Fibroblast of skin of left quadriceps (primary cell): ENCODE measurements at places on chromosomes 13 and 19.

DNA sequence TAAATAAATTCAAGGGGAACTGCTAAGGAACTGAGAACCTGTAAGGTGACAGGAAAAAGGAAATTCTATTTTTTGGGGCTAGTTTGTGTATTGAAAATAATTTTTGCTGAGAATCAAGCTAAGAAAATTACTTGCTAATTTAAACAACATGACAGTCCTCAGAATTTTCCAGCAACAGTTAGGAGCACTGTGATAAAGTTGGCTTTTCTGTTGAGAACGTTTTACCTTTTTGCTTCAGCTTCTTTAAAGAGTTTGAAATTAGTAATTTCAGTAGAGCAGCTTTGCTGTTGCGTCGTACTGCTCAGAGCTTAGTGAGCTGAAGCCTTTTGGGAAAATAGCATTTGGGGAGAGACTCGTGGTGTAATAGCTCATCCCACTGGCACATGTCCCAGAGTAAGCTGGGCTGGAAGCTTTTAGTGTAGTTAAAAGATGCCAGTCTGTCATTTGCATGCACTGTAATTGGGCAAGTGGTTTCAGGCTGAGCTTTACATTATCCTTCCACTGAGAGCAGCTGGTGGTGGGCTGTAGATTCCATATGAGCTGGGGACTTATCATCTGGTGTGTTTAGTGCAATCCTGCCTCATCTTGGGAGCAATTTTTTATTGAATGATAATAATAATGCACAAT, 69.8 kb downstream of the LRCH1 start:
- peak; percentile 68 for DNase-seq

GRCh38 chr19:30001301-30001700, 59.3 kb downstream of the URI1 start:
- no peak for DNase-seq

DNA sequence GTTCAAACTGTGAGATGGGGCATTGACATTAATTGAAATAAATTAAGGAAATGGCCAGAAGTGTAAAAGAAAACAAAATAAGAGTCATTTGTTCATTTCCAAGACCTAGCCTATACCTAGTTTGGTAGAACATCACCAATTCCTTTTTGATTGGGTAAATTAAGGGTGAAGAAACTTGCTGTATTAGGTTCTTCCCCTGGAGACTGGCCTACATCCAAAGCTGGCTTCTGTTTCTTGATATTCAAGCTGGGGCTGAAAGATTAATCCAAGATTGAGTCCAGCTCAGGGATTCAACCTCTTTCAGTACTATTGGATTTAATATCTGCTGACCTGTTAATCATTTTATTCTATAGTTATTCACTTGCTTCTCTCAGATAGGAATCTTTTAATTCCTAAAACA, 183.2 kb downstream of the GPC6 start:
- DNase-seq, result no peak

DNA sequence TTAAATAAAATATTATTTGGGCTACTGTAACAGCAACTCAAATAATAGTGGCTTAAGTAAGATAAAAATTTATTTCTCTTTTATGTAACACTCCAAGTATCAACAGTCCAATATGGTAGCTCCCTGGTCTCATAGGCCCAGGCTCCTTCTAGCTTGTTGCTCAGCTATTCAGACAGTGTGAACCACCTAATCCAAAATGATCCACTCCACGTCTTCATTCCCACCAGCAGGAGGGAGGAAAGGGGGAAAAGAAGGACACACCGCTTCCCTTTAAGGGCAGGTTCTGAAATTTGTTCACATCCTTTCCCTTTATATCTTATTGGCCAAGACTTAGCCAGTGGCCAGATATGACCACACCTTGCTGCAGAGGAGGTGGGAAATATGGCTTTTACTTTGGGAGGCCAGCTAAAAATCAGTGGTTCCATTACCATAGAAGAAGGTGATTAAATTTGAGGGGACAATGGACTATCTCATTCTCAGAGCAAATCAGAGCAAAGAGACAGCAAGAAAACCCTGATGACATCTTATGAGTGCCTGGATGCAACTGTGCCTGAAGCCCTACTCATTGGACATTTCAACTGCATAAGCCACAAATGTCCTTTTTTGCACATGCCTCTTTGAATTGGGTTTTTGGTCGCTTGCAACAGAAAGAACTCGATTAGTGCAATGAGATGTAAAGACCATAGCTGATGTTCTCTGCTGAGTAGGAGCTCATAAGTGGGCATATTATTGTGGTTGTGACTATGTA, 7.0 kb upstream of the EPOR start:
- no peak for DNase-seq

GRCh38 chr13:48873587-48873986, 102.1 kb upstream of the FNDC3A start:
- no peak for DNase-seq

DNA sequence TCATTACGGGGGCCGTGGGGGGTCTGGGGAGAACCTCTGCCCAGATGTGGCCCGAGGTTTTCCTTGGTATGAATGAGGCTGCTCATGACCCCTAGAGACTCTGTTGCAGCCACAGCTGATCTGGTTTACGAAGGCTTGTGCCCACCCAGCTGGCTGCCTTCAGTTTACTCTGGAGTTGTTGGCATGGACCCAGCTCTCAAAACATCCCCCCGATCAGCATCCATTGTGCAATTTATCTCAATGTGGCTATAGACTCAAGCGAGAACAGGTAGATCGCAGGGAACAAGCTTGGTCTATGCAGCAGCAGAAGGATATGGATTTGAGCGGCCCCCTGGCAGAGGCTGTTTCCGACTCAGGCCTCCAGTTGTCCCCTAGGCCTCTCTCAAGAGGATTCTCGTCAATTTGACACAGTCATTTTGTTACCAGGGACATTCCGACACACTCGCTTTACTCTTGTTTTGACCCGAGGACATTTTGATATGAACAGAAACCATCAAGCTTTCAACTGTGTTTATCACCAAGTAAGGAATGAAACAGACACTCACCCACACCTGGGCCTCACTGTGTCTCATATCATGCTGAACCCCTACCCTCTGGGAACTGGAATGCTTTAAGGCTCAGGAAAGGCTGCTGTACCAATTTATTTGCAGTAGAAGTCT, 161.5 kb downstream of the KATNAL1 start:
- no peak for DNase-seq

- DNase-seq, result no peak
Measured at GRCh38 chr13:30963791-30964190, 31.3 kb downstream of the TEX26 start.

GRCh38 chr19:19475015-19475765, 40.2 kb downstream of the TSSK6 start:
- no peak for DNase-seq

- DNase-seq, result no peak
Measured at GRCh38 chr13:29878101-29878500, 27.7 kb upstream of the UBL3 start.

DNA sequence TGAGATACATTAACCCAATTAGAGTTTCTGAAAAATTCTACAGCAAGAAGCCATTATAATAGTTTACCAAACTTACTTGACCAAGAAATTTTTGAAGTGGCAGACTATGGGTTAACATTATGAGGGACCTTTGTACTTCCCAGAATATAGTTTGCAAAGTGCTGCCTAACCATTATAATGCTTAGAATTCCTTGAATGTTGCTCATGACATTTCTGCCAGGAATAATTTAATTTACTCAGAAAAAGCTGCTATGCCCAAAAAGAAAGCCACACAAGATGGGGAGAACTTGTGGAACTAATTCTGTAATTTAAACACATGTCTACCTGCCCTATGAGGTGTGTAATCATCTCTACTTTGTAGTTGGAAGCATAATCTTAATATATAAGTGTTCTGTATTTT, 58.1 kb upstream of the MYCBP2 start:
- no peak for DNase-seq

DNA sequence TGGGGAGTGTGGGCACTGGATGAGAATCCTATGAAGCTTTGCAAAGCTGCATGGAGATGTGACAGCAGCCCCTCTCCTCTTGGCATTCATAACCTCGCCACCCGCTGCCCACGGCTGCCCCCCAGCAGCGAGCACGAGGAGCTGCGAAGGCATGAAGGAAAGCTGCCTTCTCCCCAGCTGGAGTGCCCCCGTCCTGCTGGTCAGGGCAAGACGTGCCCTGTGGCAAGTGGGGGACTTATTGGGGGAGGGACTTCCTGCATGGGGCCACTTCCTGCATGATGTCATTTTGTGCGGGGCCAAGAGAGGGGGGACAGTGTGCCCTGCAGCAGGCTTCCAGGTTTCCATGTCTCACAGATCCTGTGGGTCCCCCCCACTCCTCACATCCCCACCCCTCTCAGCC, 85.9 kb downstream of the TSHZ3 start:
- DNase-seq, result no peak

DNA sequence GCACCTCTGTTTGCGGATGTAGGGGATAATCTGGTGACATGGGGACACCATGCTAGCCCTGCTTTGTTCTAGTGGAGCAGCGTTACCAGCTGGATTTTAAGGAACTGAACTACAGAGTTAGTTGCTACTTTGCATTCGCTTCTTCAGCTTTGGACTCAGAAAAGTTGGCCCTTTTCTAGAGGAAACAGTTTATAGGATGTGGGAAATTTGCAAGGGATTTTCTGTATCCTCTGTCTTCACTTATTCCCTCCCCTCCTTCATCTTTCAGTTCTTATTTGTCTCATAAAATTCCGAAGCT, 2.1 kb downstream of the GATAD2A start:
- DNase-seq, result no peak

DNA sequence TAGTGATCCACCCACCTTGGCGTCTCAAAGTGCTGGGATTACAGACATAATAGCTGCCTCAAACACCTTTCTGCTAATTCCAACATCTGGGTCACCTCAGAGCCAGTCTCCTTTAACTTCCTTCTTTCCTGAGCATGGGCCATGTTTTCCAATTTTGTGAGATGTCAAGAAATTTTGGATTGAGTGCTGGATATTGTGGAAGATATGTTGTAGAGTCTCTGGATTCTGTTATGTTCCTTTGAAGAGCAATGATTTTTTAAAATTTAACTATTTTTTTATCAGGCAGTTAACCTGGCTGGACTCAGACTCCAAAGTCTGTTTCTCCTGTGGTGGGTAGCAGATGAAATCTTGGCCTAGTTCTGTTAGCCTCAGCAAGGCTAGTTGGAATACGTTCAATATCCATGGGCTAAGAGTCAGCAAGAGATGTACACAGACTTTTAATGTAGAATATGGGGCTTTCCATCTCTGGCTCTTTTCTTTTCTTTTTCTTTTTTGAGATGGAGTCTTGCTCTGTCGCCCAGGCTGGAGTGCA, 22.0 kb downstream of the CERS4 start:
- DNase-seq, result no peak

- DNase-seq, result no peak
Measured at GRCh38 chr13:25541434-25542123, 169.8 kb downstream of the ATP8A2 start.

GRCh38 chr19:38877781-38878574, at the start of gene RINL:
TSS of gene RINL (minus strand) at chr19:38878275. CDS start at chr19:38876742, 1,533 bp downstream.
- no peak for DNase-seq

DNA sequence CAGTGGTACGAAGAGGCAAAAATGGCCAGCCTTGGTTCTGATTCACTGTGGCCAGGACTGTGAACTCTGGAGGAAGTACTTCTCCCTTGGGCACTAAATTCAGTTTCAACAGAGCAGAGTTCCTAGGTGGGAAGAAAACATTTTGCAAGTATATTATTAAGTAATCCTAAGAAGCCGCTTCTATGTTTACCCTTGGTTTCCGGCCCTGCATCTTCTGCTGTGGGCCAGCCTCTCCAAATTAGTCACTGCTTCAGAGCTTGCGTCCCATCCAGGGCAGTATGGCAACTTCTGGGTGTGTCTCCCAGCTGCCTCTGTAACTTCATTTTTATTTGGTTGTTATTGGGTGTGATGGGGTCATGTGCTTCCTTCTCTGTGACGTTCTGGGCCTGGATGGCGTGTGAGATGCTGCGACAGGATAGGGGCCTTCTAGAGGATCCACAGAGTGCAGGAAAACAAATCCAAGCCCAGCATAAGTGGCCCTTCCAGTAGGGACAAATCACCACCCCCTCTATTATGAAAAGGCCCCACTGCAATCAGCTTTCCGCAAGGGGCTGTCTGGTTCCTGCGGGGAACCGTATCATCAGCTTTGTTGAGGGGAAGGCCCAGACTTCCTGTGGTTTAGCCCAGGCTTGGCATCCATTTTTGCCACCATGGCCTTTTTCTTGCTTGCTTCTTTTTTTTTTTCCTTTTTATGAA, 55.1 kb upstream of the C1QTNF9 start:
- DNase-seq, result no peak

- DNase-seq, result no peak
Measured at GRCh38 chr19:18520848-18521691, 800 bp downstream of the ELL start.

- DNase-seq, result no peak
Measured at GRCh38 chr13:28432816-28433560, 61.9 kb downstream of the FLT1 start.

DNA sequence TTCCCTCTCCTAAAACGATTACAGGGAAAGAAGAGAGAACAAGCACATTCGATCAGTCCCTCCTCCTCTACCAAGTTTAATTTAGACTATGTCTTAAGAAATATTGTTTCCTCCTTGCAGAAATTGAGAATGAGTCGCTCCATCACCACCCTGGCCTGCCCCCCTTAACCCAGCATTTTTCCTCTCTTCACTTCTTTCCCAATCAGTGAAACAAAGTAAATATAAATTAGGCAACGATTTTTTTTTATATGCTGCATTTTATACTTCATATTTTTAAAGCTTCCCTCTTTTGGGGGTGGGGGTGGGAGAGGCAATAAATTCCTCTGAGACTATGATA, 300.0 kb downstream of the SPRY2 start:
- DNase-seq, result no peak

DNA sequence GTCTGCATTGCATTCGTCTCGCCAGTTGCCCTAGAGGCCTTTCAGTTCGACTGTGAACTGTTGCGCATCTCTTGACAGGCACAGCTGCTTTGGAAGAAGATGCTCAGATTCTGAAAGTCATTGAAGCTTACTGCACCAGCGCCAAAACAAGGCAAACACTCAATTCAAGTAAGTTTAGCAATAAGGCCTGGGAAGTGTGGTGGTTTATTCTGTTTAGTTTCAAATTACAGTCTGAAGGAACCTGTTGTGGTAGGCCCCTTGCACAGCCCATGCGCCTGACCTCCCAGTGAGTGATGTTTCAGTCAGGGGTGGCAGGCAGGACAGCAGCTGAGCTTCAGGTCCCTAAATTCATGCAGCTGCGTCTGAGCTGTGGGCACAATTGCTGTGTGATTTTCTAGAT, 32.2 kb upstream of the TEX29 start:
- no peak for DNase-seq

GRCh38 chr13:101942038-101942437, 459.8 kb downstream of the FGF14 start:
- no peak for DNase-seq

DNA sequence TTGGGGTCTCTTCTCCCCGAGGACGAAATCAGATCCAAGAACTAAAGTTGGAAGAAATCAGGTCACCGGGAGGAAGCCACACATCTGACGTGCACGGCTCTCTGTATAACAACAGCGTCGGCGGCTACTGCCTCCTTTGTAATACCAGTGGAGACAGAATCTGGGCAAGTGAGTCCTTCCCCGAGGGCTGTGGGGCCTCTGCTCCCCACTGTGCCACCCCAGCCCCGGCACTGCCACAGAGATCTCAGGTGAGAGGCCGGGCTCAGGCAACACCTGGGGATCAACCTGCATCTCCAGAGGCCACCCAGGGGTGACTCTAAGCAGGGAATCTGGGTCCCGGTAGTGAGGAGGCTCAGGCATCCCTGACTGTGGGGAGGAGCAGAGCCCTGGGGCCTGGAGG, 33.7 kb upstream of the C13orf46 start:
- DNase-seq, result no peak

- no peak for DNase-seq
Measured at GRCh38 chr13:83929157-83929556, 46.9 kb upstream of the SLITRK1 start.

- DNase-seq, result no peak
Measured at GRCh38 chr13:30037306-30037705, 186.9 kb upstream of the UBL3 start.

GRCh38 chr19:33203529-33203928, 9.4 kb downstream of the LRP3 start:
- DNase-seq, result no peak
